Activated naive CD4-positive, alpha-beta T cell treated with anti-CD3 and anti-CD28 coated beads for 36 hours (primary cell): ENCODE measurements at places on chromosomes 6 and 20. TPM values are rescaled to one million over a fixed set of nuclear protein-coding genes. Genes with fewer than 3 reads are reported as not detected.

The CDH22 gene
- 0.07 TPM for total RNA-seq

The MAPK14 gene
- 39.9 TPM for total RNA-seq

The BMP7 gene
- total RNA-seq: not detected

The ETV7 gene
- 0.99 TPM for total RNA-seq

The FNDC11 gene
- 0.10 TPM for total RNA-seq

The PRRT1 gene
- total RNA-seq: 1.1 TPM

The DDAH2 gene
- total RNA-seq: 11.3 TPM

The GSTA3 gene
- total RNA-seq: not detected

The BPIFA1 gene
- total RNA-seq: not detected

The PRSS35 gene
- total RNA-seq: not detected

The ZFP57 gene
- total RNA-seq: not detected

The GNRH2 gene
- total RNA-seq: not detected

The CASS4 gene
- total RNA-seq: 5.1 TPM

The OR2H2 gene
- not detected for total RNA-seq

The CALHM4 gene
- not detected for total RNA-seq

The ENPP1 gene
- 0.19 TPM for total RNA-seq

The KIF6 gene
- total RNA-seq: 0.10 TPM

The SSTR4 gene
- total RNA-seq: not detected

The CD40 gene
- total RNA-seq: 6.1 TPM

The PAX1 gene
- total RNA-seq: not detected

The TXLNB gene
- 0.10 TPM for total RNA-seq

The CFAP206 gene
- not detected for total RNA-seq

The CST3 gene
- 0.35 TPM for total RNA-seq

The REM1 gene
- not detected for total RNA-seq

The SLC17A2 gene
- 0.14 TPM for total RNA-seq
